Transverse colon (tissue), 4 donors: ENCODE measurements at places on chromosomes 2 and 18.

- no peak for DNase-seq
Measured at GRCh38 chr2:236503583-236503982, 66.0 kb upstream of the ACKR3 start.

DNA sequence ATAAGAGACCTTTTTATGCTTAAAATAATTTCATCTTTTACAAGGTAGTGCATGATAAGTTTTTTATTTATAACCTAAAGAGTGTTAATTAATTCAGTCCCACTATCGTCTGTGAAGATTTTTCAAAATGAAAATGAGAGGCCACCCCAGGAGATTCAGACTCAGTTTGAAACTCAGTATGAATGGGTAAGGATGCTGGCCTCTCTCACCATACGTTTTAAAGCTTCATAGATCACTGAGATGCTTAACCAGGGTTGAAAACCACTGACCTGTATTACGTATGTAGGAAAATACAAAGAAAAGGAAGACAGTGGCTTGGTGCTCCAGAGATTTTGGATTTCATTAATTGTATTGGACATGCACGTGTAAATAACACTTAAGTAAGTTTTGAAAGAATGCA lies 278.7 kb downstream of the FSIP2 start:
- no peak for DNase-seq

- DNase-seq: no peak
Measured at GRCh38 chr18:10353791-10354190, 100.6 kb upstream of the APCDD1 start.

DNA sequence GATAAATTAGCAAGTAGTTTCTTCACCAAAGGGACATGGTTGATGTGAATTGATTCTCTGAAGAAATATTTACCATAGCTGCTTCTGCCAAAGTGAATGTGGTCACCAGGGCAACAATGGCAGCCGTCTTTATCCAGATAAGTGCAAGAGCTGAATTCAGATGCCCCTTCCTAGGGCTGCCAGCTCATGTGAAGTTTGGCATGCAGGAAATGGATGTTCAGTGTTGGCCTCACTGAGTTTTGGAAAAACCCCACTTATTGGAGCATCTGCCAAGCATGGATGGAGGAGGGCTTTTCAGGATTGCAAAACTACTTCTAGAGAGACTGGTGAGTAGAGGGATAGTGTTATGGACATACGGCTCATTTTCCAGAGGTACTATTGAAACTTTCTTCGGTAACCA lies 80.8 kb downstream of the FMNL2 start:
- DNase-seq: no peak

DNA sequence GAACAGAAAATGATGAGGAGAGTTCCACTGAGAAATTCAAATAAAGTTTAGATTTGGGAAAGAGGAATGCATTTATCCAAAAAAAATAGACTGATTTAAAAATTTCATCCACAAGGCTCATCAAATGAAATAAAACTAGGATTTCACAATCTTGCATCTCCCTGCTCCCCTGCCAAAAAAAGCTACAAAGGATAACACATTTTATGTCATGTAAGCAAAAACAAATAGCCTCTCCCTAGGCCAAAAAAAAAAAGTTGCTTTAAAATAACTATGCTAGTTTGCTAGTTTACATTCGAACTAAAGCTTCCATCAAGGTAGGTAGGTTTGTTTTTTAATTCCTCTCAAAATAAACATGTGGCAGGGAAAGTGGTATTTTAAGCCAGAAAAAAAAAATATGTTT lies 465.5 kb upstream of the ID2 start:
- no peak for DNase-seq

DNA sequence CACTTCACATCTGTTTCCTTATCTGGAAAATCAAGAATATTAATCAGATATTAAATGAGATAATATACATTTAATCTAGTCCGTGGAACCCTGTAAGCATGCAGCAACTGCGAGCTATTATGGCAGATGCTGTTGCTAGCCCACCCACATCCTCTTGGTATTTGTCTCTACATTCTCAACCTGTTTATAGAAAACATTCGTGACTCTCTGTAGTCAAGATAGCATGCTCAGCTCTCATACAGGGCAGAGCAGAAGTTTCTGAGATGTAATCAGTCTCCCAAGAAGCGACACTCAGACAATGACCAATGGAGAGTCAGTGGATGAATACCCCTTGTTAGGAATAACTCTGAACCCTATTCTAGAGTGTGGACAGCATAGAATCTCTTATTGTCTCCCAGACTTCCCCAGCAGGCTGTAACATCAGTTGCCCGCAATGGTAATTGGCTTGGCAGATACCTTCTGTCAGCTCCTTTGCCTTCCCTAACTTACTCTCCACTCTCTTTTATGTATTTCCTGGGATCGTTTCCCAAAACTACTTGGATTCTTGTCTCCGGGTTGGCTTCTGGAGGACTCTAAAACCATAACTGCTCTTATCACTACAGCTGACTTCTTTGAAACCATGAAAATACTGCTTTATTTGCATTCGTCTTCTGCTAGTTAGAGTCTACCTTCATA lies 400.7 kb upstream of the TNP1 start:
- no peak for DNase-seq

- no peak for DNase-seq
Measured at GRCh38 chr2:219228041-219228910, 1.2 kb downstream of the ATG9A start.

DNA sequence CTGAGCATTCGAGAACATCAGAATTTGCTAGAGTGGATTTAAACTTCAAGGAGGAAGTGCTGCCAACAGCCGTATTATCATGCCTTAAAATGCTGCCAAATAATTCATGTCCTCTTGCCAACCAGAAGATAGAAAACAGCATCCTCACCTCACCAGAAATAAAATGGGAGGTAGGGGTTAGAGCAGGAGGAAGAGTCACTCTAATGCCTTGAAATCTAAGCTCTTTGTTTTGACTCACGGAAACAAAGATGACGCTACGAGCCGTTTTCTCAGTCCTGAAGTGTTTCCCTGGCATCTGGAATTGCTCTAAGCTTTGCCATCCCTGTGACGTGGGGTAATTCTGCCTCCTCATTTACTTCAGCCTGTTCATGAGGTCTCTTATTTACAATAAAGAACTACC lies 97.1 kb downstream of the PRPF40A start:
- DNase-seq: no peak

GRCh38 chr18:39969803-39970494 lies 1985.1 kb upstream of the PIK3C3 start:
- DNase-seq: no peak

- no peak for DNase-seq
Measured at GRCh38 chr2:236291911-236292310, 27.7 kb upstream of the ASB18 start.

DNA sequence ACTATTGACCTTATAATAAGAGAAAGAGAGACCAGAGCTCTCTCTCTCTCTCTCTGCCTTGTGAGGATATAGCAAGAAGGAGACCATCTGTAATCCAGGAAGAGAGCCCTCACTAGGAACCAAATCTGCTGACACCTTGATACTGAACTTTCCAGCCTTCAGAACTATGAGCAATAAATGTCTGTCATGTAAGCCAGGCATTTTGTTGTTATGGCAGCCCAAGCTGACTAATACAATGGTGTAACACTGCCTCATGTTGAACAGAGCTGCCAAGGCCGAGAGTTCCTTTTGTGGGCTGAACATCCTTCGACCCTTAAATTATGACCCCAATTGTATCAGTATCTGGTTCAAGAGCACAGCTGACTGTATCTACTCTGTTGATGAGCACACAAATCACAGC lies 108.0 kb downstream of the LRRC30 start:
- no peak for DNase-seq

GRCh38 chr2:170394641-170395387 lies 216.9 kb downstream of the MYO3B start:
- no peak for DNase-seq

DNA sequence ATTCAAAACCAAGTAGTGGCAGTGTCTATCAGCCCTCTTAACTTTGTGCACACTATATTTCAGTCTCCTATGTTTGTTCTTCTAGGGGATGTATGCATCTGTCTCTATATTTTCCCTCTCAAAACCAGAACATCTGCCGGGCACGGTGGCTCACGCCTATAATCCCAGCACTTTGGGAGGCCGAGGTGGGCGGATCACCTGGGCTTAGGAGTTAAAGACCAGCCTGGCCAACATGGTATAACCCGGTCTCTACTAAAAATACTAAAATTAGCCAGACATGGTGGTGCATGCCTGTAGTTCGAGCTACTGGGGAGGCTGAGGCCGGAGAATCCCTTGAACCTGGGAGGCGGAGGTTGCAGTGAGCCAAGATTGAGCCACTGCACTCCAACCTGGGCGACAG lies 9.9 kb upstream of the GAREM2 start:
- no peak for DNase-seq

DNA sequence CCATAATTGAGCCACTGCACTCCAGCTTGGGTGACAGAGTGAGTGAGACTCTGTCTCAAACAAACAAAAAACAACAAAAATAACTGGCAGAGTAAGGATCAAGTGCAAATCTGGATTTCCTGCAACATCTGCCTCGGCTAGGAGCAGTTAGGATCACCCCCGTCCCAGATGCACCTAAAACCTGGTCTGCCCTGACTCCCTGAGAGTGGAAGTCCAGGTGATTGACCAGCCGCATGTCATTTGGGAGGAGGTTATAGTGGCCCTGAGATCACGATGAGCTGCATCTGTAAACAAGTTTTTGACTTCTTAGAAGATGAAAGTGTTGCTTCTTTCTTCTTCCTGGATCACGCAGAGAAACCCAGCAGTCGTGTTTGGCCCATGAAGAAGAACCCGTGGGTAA lies 5.0 kb upstream of the ESPNL start:
- DNase-seq: no peak

GRCh38 chr2:217585362-217585761 lies 417.4 kb downstream of the TNS1 start:
- DNase-seq: no peak

DNA sequence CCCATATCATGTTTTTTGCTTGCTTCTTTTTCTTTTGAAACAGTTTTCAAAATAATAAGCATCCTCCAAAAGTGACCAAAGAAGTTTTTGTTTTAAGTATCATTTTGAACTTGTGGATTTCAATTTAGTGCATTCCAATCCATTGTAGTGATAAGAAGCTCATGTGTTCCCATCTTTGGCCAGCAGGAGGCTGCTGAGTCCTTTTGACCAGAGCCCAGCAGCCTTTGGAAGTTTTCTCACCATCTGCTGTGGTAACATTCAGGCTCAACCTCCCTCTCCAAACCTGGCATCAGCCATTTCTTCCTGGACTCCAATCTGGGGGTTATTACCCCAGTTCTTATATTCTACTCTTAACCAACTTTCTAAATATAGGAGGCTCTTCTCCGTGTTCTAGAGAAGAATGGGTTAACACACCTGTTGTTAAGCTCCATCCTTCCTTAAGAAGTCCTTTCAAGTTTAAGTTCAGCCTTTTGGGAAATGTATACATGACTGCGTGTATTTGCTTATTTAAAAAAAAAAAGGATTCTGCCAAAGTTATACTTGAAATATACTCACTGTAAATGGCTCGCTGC lies 39.0 kb upstream of the MAL start:
- DNase-seq: peak; percentile 34

DNA sequence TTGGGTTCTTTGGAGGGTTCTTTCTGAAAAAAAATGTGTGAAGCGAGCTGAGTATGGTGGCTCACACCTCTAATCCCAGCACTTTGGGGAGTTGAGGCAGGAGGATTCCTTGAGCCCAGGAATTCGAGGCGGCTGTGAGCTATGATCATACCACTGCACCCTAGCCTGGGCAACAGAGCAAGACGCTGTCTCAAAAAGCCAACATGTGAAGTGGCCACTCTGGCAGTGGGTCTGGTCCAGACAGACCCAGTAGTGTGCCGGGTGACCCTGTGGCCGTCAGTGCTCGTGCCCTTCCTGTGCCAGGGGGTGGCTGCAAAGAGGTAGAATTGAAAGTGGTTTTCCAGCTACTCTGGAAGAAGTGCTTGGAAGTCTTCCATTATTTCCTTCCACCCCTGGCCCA lies 11.6 kb downstream of the KLF11 start:
- DNase-seq: no peak

- peak; percentile 42 for DNase-seq
Measured at GRCh38 chr2:196230061-196230854, 58.9 kb upstream of the STK17B start.

DNA sequence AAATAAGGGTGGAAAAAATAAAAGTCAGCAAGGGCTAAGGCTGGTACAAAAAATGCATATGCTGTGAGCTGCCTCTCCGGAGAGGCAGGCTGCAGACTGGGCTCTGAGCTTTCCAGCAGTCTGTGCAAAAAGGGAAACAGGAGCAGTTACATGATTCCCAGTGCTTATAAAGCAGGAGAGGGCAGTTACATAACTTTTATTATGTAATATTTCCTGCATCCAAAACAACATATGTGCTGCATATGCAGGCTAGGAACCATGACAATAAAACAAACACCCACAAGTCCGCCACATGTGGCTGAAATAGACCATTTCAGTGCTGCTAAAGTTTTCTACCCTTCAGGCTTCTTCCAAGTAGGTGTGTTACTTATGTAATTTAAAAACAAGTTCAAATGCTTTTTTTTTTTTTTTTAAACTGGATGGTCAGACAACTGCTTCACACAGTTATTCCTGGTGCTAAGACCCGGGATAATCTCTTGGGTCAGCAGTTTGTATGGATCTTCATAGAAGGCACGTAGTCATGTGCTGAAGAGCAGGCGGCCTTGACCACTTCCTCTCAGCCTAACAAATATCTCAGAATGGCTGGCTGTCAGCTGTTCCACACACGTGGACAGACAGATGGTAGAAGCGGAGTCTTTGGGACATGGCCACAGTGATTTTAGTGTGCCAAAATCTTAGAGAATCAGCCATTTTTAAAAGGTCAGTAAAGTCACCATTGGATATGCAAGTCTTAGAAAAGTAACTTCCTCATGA lies 43.5 kb downstream of the ARMC9 start:
- no peak for DNase-seq

DNA sequence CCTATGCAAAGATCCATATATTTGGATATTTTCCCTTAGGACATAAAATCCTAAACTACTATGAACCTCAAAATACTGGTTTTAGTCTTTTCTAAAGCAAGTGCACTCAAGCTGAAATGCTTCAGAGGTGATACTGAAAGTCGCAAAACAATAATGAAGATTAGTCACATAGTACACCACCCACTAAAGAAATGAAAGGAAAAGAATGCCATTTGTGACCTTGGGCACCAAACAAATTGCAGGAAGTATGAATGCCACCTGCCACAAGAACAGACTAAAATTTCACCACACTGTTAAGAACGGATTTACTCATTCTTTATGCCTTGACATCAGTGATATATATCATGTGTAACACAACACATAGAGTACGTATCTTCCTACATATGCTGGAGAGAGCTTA lies 161.5 kb downstream of the ZNF521 start:
- DNase-seq: no peak

DNA sequence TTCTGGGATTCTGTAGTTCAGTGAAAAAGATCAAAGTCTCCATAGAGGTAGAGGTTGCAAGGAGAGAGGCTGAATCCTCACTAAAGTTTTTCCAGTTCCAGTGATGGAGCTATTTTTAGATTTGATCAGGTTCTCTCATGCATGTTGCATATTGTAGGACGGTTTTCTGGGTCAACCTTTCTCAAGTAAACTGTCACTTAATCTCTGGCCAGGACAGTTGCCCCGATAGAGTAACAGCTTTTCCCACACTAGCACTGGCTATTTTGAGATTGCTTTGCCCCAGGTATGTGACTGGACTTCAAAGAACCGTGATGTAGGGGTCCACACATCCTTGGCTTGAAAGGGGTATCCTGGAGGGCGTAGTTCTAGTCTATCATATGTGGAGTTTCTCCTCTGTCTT lies 101.2 kb upstream of the MSH2 start:
- no peak for DNase-seq
